Stimulated activated CD4-positive, alpha-beta T cell treated with anti-CD3 and anti-CD28 coated beads, Interleukin-1b, Interleukin-23, amount 100 ng/mL, for 1 hour (primary cell): ENCODE measurements at places on chromosomes 5 and 9.

DNA sequence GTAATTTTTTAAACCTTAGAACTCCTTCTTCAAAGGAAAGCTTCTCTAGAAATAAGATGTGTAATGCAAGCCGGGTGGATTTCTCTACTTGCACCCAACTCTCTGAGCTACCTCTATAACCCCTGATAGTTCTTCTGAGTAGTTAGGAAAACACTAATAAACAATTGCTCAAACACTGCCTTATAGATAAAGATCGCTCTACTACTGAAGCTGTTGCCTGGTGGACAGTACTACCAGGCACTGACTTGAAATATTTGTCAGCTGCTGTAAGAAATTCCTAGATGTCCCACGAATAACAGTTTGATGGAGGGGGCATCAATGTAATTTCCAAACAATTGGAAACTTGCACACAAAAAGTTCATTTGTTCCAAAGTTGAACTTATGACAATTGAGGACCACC is 42.0 kb downstream of the NR3C1 start:
- no peak for DNase-seq

- DNase-seq, result no peak
These were observed 339.3 kb downstream of the BRINP1 start for GRCh38 chr9:119029886-119030285.

GRCh38 chr5:10863763-10864383 is 102.8 kb upstream of the DAP start:
- DNase-seq, result peak; percentile 7

GRCh38 chr9:20398536-20399338 is 223.6 kb downstream of the MLLT3 start:
- DNase-seq, result no peak

DNA sequence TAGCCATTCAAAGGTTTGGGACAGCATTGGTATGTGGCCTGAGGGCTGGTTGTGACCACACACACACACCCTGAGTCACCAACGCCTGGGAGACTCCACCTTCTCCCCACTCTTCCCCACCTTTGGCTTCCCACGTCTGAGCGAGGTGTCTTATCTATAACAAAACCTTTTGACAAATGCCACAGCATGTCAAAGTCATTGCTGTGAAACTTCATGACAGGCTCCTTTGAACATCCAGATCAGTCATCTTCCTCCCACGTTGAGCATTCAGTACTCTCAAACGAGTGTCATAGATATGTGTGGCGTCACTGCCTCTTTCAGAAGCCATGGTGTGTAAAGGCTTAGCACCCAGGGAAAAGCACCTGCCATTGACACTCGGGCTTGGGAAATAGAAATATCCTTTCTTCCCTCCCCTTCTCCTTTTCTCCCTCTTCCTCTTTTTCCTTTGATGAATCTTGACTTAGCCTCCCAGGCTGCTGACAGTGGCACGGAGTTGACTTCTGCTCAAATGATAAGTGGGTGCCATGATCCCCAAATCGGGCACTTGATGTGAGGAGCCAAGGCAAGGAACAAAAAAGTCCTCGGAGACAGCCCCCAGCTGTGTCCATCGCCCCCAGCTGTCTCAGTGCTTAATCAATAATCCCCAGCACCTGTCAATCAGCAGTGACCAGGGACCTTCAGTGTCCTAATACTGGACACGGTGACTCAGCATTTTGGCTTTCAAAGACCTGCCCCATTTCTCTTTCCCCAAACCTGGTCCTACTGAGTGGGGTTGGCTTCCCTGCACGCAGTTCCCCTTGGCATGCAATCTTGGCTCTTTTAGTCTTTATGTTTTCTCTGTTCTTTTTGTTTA is 114.8 kb downstream of the FGF18 start:
- DNase-seq, result no peak

DNA sequence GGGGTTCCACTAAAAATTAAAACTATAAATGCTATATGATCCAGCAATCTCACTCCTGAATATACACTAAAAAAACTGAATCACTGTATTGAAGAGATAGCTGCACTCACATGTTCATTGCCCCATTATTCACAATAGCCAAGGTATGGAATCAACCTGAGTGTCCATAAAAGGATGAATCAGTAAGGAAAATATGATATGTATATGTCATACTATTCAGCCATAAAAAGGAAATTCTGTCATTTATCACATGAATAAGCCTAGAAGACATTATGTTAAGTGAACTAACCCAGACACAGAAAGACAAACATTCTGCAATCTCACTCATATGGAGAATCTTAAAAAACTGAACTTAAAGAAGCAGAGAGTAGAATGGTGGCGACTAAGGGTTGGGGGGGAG is 1376.2 kb upstream of the CDH9 start:
- no peak for DNase-seq

DNA sequence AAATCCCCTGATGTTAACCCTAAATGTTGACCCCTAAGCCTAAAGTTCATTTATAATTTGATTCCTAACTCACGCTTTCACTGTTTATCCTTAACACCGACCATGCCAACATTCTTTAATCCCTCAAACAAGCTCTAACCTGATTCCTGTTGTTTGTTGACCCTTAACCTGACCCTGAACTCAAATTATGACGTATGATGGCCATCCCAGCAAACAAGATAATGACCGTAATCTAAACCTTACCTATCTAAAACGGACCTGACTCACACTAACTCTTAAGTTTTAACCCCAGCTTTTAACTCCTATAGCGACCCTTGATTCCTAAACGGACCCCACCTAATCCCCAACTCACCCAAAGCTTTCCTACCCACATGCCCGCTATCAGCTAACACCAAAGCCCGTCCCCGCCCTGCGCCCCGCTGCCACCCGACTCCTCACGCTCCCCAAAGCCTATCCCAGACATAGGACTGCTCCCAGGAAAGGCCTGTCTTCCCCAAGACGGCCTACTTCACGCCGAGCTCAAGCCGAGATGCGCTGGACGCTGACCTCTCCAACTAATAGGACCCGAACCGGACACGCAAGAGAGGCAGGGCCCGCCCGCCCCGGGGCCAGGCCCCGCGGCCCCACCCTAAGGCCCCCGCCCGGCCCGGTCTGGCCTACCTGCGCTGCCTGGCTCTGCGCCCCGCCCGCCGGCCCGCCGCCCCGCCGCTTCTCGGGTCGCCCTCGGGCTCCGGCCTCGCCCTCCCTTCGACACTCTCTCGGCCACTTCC is 395 bp downstream of the TLN1 start:
- no peak for DNase-seq

- no peak for DNase-seq
These were observed 232.6 kb upstream of the TNC start for GRCh38 chr9:115350548-115350947.

- DNase-seq, result peak; percentile 32
These were observed 33.4 kb upstream of the SLC6A19 start for GRCh38 chr5:1167728-1168709.

DNA sequence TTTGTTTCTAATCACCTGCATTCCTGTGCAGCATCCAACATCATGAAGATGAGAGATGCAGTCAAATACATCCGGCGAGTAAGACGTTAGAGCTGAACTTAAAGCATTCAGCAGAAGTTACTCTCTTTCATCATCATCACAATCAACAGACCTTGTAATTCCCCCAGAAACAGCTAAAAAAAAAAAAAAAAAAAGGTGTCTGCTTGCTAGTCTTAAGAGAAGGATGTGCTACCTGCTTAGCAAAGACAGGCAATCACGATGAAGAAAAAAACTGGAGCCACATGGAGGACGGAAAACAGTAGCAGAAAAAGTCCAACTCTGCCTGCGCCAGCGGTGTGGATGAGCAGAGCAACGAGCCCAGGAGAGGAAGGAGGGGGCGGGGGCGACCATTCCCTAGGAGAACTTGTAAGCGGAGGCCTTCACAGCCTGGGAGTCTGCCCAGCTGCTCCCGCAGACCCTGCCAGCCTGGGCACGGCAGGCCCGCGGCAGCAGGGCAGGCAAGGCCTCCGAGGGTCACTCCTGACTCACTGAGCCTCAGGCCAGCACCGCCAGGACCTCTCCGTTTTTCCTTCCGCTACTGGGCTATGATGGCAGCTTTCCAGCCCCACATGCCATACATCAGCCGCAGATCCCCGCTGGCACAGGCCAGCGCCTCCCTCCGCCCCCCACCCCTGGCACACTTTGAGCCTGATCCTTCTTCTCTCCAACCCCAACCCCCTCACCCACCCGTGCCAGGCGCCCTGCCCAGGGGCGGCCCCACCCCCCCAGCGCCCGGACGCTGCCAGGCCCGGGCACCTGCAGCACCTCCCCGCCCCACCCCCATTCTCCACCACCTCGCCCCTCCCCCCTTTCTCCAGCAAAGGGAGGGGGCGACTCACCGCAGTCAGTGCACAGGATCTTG is 1.4 kb downstream of the NRG2 start:
- DNase-seq, result no peak

DNA sequence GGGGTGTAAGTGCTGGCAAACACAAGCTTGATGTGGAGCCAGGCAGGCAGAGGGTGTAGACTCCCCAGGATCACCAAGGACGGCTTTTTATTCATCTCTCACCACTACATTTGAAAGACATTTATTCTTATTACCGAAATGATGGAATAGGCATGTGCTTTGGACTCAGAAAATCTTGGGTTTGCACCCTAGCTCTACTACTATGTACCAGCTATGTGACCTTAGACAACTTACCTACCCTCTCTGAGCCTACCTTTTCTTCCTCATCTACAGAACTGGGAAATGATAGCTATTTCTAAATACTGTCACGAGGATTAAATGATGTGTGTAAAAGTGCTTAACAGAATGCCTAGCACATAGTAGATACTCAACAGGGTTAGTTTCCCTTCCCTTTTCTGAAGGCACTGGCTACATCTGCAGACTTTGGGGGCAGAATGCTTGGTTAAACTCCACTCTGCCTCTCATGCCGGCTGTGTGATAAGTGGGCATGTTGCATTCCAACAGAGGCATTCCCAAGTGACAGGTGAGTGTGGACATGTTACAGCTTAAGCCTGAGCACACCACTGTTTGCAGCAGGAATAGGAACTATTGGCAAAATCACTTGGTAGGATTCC is 94.8 kb downstream of the SLC1A3 start:
- no peak for DNase-seq

DNA sequence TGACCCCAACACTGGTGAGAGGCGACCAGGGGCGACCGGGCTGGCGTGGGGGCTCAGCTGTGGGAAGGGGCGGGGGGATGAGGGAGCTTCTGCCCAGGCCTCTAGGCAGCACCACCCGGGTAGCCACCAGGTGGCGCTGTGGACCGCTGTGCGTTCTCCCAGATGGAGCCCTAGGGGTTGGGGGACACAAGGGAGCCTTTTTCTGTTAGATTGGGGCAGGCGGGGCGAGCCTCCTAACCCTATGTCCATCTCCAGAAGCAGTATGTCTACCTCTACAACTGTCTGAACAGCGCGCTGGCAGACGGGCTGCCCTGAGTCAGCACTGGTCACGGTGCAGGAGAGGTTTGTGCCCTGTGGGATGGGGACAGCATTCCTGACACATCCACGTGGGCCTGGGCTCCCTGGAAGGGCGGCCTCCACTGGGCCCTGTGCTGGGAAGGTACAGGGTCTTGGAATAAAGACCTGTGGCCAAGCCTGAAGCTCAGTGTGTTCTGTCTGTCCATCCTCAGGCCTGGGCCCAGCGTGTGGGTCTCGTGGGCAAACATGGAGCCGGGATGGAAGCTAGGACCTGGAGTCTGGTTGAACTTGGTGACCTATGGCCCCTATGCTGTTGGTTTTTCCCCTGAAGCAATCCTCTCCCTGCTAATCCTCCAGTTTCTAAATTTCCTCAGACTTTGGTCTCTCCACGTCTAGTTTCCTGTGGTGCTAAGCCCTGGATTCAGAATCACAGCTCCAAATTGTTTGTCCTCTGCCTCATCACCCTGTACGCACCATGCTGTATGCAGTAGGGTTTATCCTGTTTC is 23.1 kb upstream of the SPTLC1 start:
- peak; percentile 40 for DNase-seq

- DNase-seq, result no peak
These were observed 124.0 kb downstream of the CETN3 start for GRCh38 chr5:90285581-90285980.

DNA sequence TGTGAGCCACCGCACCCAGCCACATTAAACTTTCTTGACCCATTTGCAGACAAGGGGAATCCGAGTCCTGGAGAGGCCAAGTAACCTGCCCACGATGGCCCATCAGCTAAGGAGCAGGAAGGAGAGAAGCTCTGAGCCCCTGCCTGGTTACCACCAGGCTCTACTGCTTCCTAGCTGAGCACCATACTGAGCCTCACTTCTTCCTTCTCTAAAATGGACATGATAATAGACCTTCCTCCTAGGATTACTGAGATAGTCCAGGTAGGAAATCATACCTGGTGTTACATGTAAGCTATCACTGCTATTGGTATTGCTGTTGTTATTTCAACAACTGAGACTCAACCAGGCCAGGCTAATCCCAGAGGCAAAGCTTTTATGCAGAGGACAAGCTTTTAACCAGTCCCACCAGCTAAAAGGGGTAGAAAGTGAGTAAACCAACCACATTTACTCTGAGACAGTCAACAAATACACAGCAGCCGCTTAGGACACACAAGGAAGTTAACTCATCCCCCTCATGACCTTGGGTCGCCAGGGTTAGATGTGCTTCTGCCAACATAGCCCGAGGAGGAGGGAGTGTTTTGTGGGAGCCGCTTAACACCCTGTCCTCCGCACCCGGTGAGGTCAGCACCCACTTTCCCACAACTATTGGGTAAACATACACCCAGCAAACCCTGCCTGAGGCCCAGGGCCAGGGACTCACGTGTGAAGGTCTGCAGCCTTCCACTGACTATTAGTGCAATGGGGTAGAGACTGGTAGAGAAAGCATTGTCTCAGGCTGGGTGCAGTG is 20.6 kb upstream of the PTGES start:
- no peak for DNase-seq

- DNase-seq, result no peak
These were observed 227.1 kb upstream of the TRIM32 start for GRCh38 chr9:116460026-116460425.

GRCh38 chr5:119078071-119078846 is 7.4 kb downstream of the DMXL1 start:
- DNase-seq, result no peak

DNA sequence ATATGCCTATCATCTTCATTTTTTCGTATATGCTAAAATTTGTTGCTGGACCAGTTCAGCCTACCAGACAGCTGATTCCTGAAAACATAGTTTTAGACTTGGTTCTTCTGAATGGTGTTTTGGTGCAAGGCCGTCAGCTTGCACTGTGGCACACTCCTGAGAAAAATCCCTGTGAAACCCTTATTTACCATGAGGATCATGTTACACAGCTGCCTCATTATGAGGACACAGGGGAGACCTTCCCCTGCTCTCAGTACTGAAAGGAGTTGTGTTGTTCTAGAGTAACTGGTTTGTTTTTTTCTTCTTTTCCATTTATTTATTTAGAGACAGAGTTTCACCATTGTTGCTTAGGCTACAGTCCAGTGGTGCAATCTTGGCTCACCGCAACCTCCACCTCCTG is 37.6 kb downstream of the MAST4 start:
- DNase-seq, result no peak
